NCI-H2029 treated with DMSO at 0.1 percent for 48 hours (cell line): ENCODE measurements at places on chromosomes 3 and 15.

DNA sequence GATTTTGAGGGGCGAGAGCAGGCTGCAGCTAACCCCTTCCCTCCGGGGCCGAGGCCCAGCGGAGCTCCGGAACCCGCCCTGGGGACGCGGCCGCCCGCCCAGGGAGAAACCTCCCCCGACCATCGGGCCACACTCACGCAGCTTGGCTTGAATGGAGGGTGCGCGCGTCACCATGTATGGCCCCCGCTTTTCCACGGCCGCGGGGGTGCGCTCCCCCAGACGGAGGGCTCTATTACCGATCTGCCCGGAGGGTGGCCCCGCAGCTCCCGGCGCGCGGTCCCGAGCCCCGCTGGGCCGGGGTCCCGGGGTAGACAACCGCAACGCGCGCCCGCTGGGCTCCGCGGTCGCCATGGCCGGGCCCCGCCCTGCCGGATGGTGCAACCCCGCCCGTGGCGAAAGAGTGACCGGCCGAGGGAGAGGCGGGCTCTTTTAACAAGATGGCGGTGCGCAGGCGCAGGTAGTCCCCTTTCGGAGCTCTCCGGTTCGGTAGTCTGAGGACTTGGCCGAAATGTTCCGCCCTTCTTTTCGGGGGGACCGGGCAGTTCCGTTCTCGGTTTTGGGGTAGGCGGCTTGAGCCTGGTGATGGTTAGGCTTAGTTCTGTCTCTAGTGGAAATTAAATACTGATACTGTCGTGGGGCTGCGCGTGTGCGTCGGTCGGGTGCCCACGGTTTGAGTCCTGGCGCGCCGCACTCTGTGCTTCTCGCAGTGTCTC is at the start of gene FAM219B:
TSS of gene FAM219B (minus strand) at position 402 of the 713 bp plus-strand sequence. CDS start at position 351, 51 bp downstream.
- peak; percentile 29 for DNase-seq

DNA sequence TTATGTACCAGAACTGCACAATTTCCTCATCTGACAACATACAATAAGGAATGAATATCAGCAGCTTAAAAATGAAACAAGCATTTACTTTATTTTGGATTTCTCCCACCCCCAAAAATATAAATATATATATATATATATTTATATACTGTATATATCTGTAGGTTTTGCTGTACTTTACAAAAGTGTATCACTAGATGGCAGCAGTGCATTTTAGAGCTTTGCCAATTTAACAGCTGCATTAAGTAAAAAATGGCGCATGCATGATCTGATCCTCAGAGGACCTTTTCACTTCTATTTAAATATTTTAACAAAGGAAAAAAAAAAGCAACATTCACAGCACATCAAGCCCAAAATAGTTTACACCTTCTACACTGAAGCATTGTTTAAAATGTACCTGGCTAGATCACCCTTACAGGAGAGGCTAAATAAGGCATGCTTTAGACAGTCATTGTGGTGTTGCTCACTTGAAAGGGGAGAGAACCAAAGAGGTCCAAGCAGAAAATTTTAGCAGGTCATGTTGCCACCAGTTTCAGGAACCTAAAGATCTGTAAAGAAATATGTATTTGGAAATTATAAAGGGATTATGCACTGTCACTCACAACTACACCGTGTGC is 72.6 kb downstream of the NPTN start:
- peak; percentile 24 for DNase-seq

- no peak for DNase-seq
These were observed 63.4 kb upstream of the VEPH1 start for GRCh38 chr3:157566596-157566995.

DNA sequence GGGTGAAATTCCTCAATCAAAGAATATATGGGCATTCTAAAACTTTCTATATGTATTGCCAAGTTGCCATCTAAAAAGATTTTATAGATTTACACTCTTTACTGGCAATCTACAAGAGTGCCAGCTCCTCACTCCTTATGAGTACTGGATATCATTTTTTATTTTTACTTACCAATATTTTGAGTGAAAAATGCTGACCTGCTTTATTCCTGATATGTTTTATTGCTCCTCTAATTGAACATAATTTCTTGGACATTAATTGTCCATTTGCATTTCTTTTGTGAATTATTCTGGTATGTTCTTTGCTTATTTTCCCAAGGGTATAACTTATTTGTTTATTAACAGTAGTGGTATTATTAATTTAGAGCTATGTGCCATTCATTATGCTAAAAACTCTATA is 96.8 kb downstream of the ECT2 start:
- no peak for DNase-seq

GRCh38 chr15:78507831-78508160 is 419 bp downstream of the HYKK start:
- no peak for DNase-seq

DNA sequence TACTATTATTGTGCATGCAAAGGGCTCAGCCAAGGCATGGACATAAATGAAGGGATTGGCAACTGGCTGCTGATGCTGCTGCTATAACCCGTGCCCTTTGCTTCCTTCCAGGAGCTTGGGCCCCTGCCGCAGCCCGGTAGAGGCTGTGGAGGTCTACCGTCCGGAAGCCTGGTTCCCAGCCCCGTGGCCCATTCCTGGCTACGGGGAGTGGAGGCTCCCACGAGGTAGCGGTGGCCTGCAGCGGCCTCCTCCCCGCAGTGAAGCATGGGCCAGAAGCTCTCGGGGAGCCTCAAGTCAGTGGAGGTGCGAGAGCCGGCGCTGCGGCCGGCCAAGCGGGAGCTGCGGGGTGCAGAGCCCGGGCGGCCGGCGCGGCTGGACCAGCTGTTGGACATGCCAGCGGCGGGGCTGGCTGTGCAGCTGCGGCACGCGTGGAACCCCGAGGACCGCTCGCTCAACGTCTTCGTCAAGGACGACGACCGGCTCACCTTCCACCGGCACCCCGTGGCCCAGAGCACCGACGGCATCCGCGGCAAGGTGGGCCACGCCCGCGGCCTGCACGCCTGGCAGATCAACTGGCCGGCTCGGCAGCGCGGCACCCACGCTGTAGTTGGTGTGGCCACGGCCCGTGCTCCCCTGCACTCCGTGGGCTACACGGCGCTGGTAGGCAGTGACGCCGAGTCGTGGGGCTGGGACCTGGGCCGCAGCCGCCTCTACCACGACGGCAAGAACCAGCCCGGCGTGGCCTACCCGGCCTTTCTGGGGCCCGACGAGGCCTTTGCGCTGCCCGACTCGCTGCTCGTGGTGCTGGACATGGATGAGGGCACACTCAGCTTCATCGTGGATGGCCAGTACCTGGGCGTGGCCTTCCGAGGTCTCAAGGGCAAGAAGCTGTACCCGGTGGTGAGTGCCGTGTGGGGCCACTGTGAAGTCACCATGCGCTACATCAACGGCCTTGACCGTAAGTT is 15.0 kb downstream of the SPSB4 start:
- no peak for DNase-seq

- DNase-seq: no peak
These were observed 918.8 kb upstream of the CFAP20DC start for GRCh38 chr3:59968513-59969045.

- no peak for DNase-seq
These were observed 27.0 kb downstream of the CRYGS start for GRCh38 chr3:186517218-186517617.

DNA sequence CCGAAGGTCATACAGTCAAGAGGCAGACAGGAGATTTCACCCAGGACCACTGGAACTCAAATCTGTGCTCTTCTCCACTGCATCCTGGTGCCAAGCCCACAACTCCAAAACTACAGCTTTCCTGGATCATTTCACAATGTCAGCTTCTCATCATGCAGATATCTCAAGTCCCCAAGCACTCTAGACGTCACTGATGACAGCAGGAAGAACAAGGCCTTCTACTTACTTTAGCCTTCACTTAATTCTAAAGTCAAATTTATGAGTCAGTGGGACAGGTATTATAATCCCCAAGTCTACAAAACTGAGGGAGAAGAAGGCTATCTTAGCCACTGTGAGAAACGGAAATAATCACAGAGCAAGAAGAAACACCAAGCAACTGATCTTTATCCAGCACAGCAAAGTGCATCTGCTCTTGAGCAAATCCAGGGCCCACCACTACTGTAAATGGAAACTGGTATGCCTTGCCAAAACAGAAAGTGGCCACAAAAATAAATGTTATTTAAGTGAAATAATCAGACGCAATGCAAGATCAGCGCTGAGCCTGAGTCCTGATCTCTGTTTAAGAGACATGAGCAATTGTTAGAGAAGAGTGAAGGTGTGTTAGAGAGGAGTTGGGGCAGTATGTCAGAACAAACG is 928 bp downstream of the RAD18 start:
- DNase-seq: no peak

GRCh38 chr15:101447168-101447533 is 42.4 kb downstream of the PCSK6 start:
- DNase-seq: no peak

DNA sequence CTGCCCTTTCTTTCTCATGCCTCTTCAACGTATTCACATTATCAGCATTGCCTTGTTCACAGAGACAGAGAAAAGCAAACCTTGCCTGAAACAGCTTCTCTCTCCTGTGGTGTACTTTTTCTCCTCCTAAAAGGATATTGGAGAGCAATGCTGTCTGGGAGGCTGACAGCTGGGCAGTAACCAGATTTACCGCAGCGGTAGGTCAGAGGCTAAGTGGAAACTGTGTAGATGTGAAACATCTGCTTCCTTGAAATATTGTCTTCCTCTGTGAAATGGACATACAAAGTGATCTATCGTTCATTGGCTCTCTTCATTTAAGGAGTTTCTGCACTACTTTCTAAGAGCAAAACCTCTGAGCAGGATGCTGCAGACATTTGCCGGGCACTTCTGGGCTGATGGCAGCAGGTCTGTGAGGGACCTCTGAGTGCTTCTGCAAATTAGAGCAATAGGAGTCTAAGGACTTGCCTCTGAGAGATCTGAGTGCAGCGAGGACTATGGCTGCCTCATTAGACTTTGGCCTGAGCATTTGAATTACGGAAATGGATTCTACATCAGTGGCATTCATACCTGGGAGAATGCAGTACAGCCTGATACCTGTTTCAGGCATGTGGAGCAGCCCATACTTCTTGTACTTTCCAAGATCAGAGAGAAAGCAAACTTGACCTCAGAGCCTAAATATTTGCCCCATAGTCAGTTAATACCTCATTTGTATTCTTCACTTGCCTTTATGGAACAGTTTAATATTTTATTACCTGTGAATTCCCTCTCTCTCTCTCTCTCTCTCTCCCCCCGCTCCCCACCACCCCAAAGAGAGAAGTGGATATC is 260.5 kb upstream of the TPRG1 start:
- no peak for DNase-seq

GRCh38 chr15:75042730-75043508 is 19.5 kb downstream of the PPCDC start:
- no peak for DNase-seq

DNA sequence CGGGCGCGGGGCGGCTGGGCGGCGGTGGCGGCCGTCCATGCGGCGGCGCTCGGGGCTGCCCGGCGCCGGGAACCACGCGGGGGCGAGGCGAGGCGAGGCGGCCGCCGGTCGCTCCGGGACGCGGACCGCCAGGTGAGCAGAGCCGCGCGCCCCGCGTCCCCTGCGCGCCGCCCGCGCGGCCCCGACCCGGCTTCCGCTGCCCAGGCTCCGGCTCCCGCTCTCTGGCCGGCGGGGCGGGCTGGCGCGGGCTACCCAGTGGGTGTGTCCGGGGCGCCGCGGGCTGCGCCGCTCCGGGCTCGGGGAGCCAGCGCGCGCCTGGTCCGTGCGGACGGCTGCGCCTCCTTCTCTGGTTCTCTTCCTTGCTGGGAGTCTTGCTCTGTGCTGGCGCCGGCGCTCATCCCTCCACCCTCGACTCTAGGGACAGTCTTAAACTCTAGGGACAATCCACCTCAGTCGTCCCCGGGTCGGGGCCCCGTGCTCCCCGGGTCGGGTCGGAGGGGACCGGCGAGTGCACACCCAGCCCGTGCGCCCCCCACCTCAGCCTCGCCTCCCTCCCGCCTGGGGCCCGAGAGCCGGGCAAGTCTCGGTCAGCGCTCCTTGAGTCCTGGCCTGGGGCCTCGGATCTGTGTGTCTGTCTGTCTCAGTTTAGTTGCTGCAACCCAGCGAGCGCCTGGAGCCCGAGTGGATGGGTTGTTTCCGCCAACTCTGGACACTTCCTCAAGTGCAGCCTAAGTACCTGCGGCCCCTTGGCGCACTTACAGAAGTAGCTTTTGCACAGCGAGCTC is 488 bp downstream of the THSD4 start:
- DNase-seq: no peak

- no peak for DNase-seq
These were observed 52.0 kb downstream of the PIK3CB start for GRCh38 chr3:138782755-138783154.

DNA sequence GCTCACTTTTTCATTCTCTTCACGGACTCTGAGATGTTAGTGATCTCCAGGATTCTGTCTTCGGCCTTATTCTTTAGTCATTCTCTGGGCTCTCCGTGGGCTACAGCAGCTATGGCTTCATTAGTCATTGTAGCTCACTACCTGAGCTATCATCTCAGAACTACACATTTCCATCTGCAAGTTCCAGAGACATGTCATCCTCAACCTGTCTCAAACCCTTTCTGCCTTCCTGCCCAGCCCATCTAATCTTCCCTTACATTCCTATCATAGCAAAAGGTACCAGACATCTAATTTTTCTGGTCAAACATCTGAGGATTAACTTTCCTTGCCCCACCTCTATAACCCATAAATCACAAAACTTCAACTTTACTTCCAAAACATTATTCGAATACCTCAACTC is 13.2 kb downstream of the TSPAN3 start:
- no peak for DNase-seq

GRCh38 chr15:31077181-31077580 is 24.3 kb downstream of the TRPM1 start:
- DNase-seq: no peak

DNA sequence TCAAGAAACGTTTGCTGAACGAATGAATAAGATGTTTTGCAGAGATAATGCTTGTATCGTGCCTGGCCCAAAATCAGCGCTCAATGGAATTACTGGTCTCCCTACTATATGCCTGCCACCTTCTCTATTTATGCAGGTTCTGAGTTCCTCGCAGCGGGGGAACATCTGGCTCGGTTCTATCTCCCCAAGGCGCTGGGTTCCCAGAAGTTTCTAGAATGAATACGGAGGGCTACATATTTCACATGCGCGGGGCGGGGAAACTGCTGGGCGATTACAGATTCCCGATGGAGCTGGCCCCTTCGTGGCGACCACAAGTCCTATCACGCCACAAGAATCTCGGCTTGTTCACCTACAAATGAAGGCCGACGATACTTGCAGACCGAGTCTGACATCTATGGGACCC is 411 bp upstream of the EIF2B5 start:
- no peak for DNase-seq

- no peak for DNase-seq
These were observed 349 bp downstream of the PLXNA1 start for GRCh38 chr3:126983276-126983652.

- no peak for DNase-seq
These were observed 492.4 kb downstream of the FHIT start for GRCh38 chr3:60758831-60759230.

GRCh38 chr15:100204771-100205170 is 137.0 kb downstream of the ADAMTS17 start:
- no peak for DNase-seq

- no peak for DNase-seq
These were observed 367.9 kb upstream of the GBE1 start for GRCh38 chr3:82129221-82129801.

- DNase-seq: no peak
These were observed 48.5 kb downstream of the ITGA11 start for GRCh38 chr15:68383161-68384074.
